ENCODE measurements at places on chromosomes 2 and 18.

DNA sequence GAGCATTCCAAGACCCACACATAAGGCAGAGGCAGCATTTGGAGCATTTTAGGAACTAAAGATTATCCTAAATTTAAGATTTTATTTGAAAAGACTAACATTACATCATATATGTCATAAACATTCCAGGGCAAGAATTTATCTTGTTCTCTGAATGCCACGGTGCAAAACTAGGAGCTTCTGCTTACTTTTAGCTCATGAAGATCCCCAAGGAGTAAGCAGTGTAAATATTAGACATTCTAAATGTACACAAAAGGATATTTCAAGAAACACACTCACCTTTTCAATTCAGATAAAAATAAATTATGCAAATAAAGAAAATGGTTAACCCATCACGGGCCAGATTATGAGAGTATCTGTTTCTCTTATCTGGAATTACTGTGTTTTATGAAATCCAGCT, 101.7 kb upstream of the ETAA1 start:
- DNase-seq: no peak

DNA sequence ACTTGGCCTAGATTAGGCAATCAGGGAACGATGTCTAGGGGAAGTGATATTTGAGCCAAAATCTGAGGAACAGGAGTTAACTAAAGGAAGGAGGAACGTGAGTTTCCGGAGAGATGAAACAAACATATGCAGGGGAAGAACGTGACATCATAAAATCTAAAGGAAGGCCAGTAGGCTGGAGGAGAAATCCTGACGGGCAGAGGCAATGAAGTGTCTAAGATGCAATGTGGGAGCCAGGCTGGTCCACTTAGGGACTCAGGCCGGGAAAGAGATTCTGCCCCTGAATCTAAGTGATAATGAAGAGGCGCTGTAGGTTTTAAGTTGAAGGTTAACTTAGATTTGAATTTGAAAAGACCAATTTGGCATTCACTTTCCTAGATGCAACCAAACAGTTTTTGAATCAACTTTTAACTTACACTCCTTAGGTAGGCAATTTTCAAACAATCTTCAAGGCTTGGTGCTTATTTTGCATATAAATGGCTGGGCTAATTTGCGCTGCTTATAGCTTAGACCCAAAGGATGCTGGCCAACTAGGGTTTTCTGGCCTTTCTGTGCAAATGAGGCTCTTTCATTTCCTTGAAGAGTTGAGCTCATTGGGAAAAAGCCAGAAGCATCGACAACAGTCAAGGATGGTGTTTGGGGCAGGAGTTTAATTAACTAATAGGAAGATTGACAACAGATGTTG, 221.7 kb downstream of the SOX11 start:
- DNase-seq: peak; percentile 28

GRCh38 chr2:20635113-20635510, 15.8 kb downstream of the HS1BP3 start:
- DNase-seq: no peak

DNA sequence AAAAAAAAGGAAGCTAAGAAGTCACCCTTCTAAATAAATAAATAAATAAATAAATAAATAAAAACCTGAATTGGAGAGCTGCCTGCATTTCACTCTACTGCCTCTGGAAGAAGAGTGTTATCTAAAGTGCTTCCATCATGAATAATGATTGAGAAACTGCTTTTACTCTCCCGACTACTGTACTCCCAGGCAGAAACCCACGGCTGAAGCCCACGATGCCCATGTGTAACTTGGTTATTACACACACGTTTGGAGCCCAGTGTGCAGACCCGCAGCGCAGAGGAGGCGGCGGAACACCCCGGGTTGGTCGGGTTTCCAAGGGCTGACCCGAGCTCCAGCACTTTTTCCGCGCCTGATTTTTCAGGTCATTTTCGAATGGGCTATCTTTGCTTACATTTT, 697 bp upstream of the SPATS2L start:
- peak; percentile 53 for DNase-seq

GRCh38 chr2:177708106-177708505, 315.5 kb downstream of the AGPS start:
- DNase-seq: no peak

All from fibroblast of skin of right quadriceps (primary cell).